Body of pancreas (tissue), 4 donors: ENCODE measurements at places on chromosomes 11 and 22. TPM values are rescaled to one million over a fixed set of nuclear protein-coding genes. Genes with fewer than 3 reads are reported as not detected.

Gene LUZP2
- 1.6 TPM for total RNA-seq

Gene CDCA5
- total RNA-seq, result 2.3 TPM

Gene MUC15
- total RNA-seq, result 9.2 TPM

Gene LIF
- total RNA-seq, result 1.3 TPM

Gene VWA5A
- total RNA-seq, result 37.2 TPM

Gene IL18
- 3.3 TPM for total RNA-seq

Gene NLRP10
- total RNA-seq, result not detected

Gene ZP1
- total RNA-seq, result not detected

GRCh38 chr11:65321828-65322485, 7.3 kb downstream of the CDC42EP2 start:
- no peaks in the 10 kb centered on the region for H3K27me3 ChIP-seq
- H3K4me3 ChIP-seq, result no peak overlapping the region
- no peak overlapping the region for H3K27ac ChIP-seq
- DNase-seq, result no peak
- no peaks in the 10 kb centered on the region for H3K36me3 ChIP-seq

DNA sequence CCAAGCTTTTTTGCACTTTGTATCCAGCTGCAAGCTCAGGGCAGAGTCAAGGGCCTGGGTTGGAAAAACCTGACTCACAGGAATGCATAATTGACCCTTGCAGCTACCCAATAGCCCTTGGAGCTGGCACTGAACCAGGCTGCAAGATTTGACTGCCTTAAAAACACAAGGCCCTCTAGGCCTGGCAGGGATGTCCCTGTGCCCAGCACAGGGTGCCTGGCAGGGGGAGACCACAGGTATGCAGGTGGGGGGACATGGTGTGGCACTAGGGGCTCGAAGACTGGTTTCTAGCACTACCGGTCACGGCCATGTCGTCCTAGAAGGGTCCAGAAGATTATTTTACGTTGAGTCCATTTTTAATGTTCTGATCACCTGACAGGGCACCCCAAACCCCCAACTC, 30.2 kb downstream of the SBF1 start:
- no peak for DNase-seq
- H3K4me1 ChIP-seq, result no peaks in the 10 kb centered on the region
- peak overlapping the region; percentile 49 for H3K27ac ChIP-seq
- no peak overlapping the region for H3K4me3 ChIP-seq
- H3K27me3 ChIP-seq, result no peaks in the 10 kb centered on the region

GRCh38 chr22:38731703-38732161, 24.1 kb downstream of the SUN2 start:
- peak overlapping the region; percentile 85 for H3K27ac ChIP-seq
- no peak overlapping the region for H3K4me3 ChIP-seq
- H3K27me3 ChIP-seq, result no peaks in the 10 kb centered on the region

DNA sequence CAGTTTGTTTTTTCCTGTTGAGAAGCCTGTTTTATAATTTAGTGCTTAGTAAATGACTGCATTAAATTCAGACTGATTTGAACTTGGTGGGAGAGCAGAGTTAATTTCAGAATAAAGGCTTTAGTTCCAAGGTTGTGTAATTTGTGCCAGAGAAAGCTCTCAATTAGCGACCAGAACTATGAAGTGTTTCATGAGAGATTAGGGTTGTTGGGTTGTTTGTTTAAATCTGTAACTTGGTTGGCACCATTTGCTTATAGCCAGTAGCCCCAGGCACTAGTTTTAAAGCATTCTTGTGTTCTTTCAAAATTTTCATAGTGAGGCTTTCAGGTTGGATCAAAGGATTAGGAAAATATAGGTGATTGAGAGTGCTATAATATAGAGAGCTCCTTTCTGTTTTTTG, 25.5 kb downstream of the UVRAG start:
- no peak overlapping the region for H3K4me3 ChIP-seq
- H3K27ac ChIP-seq, result no peak overlapping the region
- H3K27me3 ChIP-seq, result no peaks in the 10 kb centered on the region
- DNase-seq, result no peak
- no peaks in the 10 kb centered on the region for H3K36me3 ChIP-seq

- H3K36me3 ChIP-seq, result no peaks in the 10 kb centered on the region
- peaks cover 6% of the 10 kb centered on the region for H3K4me1 ChIP-seq
- H3K27me3 ChIP-seq, result no peaks in the 10 kb centered on the region
- peak; percentile 70 for DNase-seq
- no peak overlapping the region for H3K4me3 ChIP-seq
- H3K27ac ChIP-seq, result no peak overlapping the region
These were observed 144.2 kb downstream of the TRIM29 start for GRCh38 chr11:119993722-119994121.

GRCh38 chr11:4071914-4072313, 22.7 kb upstream of the RRM1 start:
- no peak for DNase-seq
- H3K36me3 ChIP-seq, result peaks cover 2% of the 10 kb centered on the region
- no peak overlapping the region for H3K4me3 ChIP-seq
- no peaks in the 10 kb centered on the region for H3K27me3 ChIP-seq

GRCh38 chr22:44405661-44406060, 92.4 kb downstream of the RTL6 start:
- H3K4me1 ChIP-seq, result no peaks in the 10 kb centered on the region
- no peak for DNase-seq
- H3K4me3 ChIP-seq, result no peak overlapping the region
- no peaks in the 10 kb centered on the region for H3K36me3 ChIP-seq
- H3K27ac ChIP-seq, result no peak overlapping the region

DNA sequence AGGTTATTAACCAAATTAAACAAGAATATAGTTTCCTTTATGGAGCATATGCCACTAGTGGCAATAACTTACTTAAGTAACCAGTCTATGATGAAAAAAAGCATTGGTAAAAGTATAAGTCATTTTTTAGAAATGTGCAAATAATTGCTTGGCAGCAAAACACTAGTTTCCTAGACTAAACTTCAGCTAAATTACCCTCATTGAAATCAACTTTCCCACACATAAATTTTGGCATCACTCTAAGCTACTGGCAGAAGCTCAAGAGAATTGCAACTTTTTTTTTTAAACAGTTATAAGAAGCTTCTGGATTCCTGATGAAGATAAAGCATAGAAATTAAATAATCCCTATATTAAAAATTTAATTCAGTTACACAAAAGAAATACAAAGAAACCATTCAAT, 12.5 kb downstream of the CCDC34 start:
- peak overlapping the region; percentile 43 for H3K27ac ChIP-seq
- peaks cover 50% of the 10 kb centered on the region for H3K4me1 ChIP-seq
- no peak for DNase-seq
- H3K27me3 ChIP-seq, result no peaks in the 10 kb centered on the region

DNA sequence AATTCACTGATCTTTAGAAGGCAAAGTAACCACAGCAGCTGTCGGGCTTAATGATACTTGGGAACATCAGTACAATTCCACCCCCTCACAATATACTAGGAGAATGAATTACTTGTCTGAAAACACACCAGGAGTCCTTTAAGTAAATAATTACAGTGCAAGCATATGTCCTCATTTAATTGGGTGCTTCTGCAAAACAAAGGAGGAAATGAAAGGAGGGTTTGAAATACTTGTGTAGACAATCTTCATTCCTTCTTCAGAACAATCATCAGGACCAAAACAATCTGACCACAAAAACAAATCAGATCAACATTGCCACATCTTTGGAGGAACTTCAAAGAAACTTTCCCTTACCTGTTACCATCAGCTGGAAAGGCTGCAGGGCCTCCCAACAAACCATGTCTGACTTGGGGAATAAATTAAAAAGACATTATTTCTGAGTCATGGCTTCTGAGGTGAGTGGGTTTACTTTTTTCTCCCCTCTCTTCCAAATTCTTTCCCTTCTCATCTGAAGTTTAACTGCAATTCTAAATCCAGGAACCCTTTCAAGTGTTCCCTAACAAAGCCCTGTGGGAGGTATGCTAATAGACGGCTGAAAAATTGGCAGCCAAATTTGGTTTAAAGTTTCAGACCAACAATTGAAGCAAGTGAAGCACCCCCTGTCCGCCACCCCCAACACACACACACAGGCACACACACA, 12.5 kb upstream of the CCDC117 start:
- no peak overlapping the region for H3K4me3 ChIP-seq
- no peak for DNase-seq
- no peaks in the 10 kb centered on the region for H3K36me3 ChIP-seq
- no peak overlapping the region for H3K27ac ChIP-seq
- no peaks in the 10 kb centered on the region for H3K27me3 ChIP-seq

- DNase-seq, result peak; percentile 6
- no peaks in the 10 kb centered on the region for H3K4me1 ChIP-seq
- H3K4me3 ChIP-seq, result no peak overlapping the region
- no peaks in the 10 kb centered on the region for H3K36me3 ChIP-seq
- H3K27me3 ChIP-seq, result no peaks in the 10 kb centered on the region
These were observed 936.6 kb downstream of the OPCML start for GRCh38 chr11:132595711-132596134.

- H3K36me3 ChIP-seq, result no peaks in the 10 kb centered on the region
- no peaks in the 10 kb centered on the region for H3K27me3 ChIP-seq
- DNase-seq, result no peak
- H3K27ac ChIP-seq, result no peak overlapping the region
- H3K4me3 ChIP-seq, result no peak overlapping the region
These were observed 76.4 kb downstream of the COMMD9 start for GRCh38 chr11:36212564-36213392.

DNA sequence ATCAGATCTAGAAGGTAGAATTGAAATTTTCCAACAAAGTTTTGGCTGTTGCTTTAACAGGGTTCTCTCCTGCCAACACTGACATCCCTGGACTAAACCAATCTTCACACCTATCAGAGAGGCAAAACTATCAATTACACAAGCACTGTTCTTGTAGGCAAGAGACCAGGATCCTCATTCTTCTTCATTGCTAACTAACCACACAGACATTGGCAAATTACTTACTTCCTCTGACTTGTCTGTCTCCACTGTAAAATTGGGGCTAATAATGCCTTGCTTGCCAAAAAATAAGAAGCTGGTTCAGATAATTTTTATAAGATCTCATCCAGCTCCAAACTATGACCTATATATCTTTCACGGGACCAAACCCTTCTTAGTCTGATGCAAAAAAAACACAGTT, 93.8 kb upstream of the DDI1 start:
- no peak for DNase-seq
- no peaks in the 10 kb centered on the region for H3K36me3 ChIP-seq
- H3K4me3 ChIP-seq, result no peak overlapping the region
- no peaks in the 10 kb centered on the region for H3K4me1 ChIP-seq
